ENCODE measurements at places on chromosomes 1 and 21.

GRCh38 chr1:196467230-196467925 is 140.9 kb downstream of the KCNT2 start:
- DNase-seq, result no peak
- no peak overlapping the region for H3K4me3 ChIP-seq
- H3K36me3 ChIP-seq, result no peaks in the 10 kb centered on the region
- no peak overlapping the region for H3K27ac ChIP-seq
- no peaks in the 10 kb centered on the region for H3K4me1 ChIP-seq

DNA sequence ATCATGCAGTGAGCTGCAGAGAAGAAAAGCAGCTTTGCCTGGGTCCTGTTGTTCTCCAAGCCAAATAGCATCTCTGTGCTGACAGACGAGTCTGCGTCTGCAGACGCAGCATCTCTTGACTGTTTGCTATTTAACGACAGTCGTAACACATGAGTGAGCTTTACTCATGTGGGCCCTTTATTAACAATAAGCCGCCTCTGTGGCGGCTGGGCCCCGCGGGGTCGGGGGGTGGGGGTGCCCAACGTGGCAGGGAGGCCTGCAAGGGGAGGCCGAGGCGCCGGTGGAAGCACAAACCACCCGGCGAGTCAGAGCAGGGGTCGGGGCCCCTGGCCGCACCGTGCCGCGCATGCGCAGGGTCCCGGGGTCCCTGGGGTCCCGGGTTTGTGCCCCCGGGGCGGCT is 435.1 kb downstream of the KIF26B start:
- H3K4me3 ChIP-seq, result no peak overlapping the region
- no peaks in the 10 kb centered on the region for H3K27me3 ChIP-seq
- H3K4me1 ChIP-seq, result no peaks in the 10 kb centered on the region
- no peak overlapping the region for H3K27ac ChIP-seq

DNA sequence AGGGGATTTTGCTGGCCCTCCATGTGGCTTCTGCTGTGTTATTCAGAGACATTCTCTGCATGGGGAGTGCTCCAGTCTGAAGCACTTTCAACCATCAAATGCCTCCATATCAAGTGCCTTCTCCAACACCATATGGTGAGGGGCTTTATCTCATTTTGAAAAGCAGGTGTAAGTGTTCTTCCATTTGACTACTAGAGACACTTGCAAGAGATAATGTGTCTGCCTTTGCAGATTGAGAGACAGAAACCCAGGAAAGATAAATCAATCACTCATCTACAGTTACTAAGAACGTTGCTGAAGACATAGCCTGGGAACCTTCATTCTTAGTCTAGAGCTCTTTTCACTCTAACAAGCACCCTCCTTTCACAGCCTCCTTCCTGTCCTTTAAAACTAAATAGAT is 29.5 kb upstream of the REG4 start:
- H3K36me3 ChIP-seq, result no peaks in the 10 kb centered on the region
- no peaks in the 10 kb centered on the region for H3K4me1 ChIP-seq
- no peak overlapping the region for H3K4me3 ChIP-seq
- no peaks in the 10 kb centered on the region for H3K27me3 ChIP-seq

DNA sequence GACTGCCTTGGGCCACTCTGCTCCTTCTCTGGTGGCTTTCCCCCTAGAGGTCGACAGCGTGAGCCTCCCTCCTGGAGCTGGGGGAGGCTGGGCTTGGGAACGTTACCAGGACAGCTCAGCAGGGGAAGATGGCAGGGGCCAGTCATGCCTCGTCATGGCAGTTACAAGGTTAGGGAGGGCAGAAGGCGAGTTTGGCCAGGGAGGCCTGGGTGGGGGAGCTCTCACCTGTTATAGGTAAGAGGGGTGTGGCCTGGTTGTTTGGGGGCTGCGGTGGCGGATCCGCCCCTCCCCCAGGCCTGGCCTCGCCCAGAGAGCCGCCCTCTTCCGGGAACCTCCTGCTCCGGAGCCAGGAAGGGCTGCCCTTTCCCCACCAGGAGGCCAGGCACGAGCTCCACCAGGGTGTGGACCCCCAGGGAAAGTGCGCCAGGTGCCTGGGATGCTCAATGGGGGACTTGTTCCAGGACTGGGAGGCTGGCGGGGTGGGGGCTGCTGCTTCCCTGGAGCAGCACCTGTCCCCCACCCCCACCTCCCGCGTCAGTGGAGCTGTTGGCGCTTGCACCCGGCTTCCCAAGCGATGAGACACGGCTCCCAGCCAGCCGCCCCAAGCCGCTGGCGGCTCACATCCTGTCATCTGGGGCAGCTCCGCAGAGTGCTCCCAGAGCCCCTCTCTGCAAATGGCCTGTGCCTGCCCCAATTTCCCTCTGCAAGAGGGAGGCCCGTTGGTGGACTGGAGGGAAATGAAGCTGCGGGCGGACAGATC is 23.6 kb upstream of the PKP1 start:
- H3K4me3 ChIP-seq, result no peak overlapping the region
- no peaks in the 10 kb centered on the region for H3K36me3 ChIP-seq
- DNase-seq, result no peak

Measured in gastrocnemius medialis (tissue), 4 donors.